ENCODE measurements at places on chromosomes 2 and 18.

- no peak for DNase-seq
Measured at GRCh38 chr18:8701546-8702118, 3.7 kb upstream of the MTCL1 start.

DNA sequence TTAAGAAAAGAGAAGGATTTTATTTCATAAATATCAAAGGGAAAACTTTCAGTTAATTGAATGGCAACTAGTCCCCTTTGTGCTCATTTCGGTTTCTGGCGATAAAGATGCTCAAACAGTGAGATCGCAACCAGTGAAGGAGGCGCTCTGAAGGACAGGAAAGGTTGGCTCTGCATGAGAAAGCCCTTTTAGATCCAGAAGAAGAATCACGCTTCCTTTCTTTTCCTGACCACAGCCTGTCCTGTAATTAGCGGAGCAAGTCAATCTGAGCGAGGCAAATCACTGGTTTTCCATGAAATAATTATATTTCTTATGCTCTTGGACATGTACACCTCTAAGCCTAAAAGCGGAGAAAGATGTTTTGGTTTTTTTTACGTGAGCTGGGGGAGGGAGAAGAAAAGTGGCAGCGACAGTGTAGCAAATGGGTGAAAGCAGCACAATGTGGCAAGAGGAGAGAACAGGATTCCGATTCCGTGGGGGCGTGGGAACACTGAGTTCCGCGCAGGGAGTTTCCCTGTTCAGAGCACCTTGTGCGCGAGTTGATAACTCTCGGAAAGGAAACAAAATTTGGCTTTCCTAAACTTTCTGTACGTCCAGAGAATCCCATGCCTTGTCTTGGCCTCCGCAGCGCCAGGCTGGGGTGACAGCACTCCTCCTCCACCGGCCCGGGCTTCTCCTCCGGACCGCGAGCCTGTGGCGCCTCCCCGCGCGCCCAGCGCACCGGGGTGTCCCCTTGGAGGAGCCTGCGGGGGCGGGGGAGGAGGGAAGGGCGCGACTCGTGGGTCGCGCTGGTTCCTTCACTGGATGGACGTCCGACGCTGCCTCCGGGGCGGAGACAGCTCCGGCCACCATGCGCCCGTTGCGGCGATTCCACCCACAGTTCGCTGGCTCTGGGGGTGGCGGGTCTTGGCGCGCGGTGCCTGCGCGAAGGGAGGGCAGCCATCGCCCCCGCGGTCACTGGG, 620 bp upstream of the SLC9A2 start:
- no peak for DNase-seq

DNA sequence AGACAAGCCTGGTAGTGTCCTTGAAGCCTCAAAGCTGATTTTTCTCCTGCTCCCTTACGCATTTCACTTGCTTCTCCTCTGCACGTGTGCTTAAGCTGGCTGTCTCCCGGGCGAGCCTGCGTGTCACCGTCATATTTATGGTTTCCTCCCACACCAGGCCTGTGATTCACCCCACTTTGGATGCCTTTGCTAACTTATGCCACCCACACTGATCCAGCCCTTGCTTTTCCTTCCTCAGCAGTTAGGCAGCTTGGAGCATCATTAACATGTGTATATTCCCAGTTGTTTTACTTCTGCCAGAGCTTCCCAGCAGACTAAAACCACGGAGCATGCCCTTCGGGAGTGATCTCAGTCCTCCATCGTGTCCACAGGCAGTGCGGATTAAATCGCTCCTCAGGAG, 2.2 kb downstream of the ST3GAL5 start:
- DNase-seq = no peak

- no peak for DNase-seq
Measured at GRCh38 chr2:208012449-208012848, 12.9 kb downstream of the PLEKHM3 start.

DNA sequence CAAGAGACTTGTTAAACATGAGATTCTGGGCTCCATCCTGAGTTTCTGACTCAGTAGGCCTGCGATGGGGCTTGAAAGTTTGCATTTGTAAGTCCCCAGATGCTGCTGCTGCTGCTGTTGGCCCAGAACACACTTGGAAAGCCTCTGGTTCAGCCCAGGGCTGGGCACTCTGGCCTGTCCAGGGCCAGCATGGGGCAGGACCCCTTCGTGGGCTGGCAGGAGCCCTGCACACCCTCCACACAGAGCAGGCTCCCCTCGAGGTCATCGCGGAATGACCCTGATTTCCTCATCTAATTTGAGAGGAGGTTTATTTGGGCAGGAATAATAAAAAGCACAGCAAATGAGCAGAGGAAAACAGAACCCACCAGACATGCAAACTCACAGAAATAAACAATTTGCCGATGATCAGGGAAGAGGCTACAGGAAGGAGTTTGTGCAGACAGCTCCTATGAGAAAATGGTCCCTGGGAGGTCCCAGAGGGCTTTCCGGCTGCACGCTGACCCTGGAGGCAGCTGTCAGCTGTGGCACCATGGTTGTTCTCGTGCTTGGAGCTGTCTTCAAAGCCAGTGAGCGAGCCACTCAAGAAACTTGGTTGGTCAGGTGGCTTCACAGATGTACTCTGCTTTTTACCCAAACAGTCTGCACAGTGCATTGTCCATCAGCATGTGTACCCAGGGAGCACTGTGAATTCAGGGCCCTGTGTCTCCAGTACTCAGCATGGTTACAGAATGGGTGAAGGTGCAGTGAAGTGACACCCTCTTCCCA, 119.3 kb downstream of the GLI2 start:
- no peak for DNase-seq

DNA sequence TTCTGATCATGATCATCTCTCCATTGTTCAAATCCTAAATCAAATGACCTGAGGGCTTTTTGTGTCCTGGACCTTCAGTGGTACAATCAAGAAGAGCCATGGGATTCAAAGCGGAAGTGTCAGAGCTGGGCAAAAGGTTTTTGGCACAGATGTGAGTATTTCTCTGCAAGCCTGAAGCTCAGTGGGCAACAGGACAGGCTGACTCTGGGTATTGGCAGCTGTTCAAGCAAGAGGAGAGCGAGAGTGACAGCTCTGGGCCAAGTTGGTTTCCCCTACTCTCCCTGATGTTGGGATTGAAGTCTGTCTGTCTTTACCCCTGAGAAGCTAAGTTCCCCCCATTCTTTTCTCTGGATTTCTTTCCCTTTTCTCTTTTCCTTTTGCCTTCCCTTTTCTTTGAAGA, 33.3 kb downstream of the DSEL start:
- no peak for DNase-seq

GRCh38 chr2:171317492-171318125, 116.2 kb downstream of the METTL8 start:
- no peak for DNase-seq

GRCh38 chr2:143148011-143148410, 18.8 kb downstream of the ARHGAP15 start:
- no peak for DNase-seq

DNA sequence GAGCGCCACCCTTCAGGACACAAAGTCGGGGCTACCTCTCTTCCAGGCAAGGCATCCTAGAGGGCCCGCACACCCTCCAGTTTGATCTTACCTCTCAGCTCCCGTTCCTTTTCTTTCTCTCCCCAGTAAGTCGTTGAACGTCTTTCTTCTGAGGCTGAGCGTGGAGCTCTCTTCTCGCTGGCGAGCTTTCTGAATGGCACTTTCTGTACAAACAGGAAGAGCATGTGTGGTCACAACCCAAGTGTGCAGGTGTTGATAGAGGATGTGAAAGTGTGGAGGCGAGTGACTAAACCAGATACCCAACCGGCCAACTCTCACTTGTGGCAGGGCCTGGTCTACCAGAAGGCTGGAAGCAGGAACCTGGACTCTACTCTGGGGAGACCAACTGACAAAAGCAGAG, at the start of gene AFF3:
Gene AFF3 (minus strand): TSS at position 198 of the 400 bp plus-strand sequence. CDS start 38,136 bp downstream, outside the sequence.
- no peak for DNase-seq

GRCh38 chr2:203347375-203347774, 19.2 kb downstream of the ABI2 start:
- no peak for DNase-seq

- no peak for DNase-seq
Measured at GRCh38 chr2:6770006-6770405, 95.7 kb downstream of the CMPK2 start.

- no peak for DNase-seq
Measured at GRCh38 chr18:34223164-34223892, 1.4 kb downstream of the NOL4 start.

DNA sequence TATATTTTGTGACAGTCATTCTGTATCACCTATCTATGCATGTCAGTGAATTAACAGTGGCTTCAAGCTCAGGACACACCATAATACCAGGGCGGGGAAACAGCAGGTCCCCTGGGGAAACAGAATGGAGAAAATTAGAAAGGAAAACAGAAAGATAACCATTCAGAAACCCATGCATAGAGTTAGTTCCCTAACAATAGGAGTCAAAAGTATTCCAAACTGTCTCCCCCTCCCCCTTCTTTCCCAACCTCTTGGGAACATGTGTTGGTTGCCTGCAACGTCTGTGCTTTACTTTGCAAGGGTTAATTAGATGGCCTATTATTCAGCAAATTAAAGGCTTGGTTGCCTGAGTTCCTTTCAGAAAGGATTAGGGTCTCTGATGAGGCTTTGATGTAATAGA, 176.4 kb downstream of the MYO3B start:
- DNase-seq = no peak

- no peak for DNase-seq
Measured at GRCh38 chr2:33116799-33117198, 170.0 kb downstream of the LTBP1 start.

- DNase-seq = no peak
Measured at GRCh38 chr2:225543626-225544025, 144.1 kb downstream of the NYAP2 start.

DNA sequence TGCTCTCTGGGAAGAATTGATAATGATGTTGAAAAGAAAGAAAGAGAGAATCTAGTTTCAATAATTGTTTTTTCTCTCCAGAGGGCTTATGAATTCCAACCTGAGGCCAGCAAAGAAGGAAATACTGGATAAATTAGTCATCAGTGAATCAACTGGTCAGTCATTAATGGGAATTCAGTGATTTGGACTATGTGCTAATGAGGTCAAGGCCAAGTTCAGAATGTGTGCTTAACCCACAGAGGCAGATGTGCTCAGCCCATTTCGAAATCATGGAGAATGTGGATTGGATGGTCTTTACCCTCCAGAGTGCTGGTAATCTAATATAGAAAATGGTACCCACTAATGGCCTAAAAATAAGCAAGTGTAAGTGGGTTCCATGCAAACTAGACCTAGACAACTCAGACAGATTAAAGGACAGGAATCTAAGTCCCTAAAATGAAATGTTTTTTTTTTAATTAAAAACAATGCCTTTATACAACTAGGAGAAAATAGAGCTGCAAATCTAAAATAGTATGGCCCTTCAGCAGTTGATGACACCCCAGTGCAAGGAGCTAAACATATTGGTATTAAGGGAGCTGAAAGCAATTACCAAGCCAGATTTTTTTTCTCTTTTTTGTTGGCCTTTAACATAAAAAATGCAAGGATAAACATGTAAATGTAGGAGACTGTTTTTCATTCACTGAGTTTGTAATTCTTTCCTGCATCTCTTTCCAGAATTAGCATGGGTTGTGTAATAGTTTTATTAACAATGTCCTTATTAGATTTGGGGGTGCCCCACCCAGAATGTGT, 296.9 kb downstream of the SATB2 start:
- no peak for DNase-seq

GRCh38 chr2:84548303-84548702, 32.0 kb downstream of the DNAH6 start:
- no peak for DNase-seq

DNA sequence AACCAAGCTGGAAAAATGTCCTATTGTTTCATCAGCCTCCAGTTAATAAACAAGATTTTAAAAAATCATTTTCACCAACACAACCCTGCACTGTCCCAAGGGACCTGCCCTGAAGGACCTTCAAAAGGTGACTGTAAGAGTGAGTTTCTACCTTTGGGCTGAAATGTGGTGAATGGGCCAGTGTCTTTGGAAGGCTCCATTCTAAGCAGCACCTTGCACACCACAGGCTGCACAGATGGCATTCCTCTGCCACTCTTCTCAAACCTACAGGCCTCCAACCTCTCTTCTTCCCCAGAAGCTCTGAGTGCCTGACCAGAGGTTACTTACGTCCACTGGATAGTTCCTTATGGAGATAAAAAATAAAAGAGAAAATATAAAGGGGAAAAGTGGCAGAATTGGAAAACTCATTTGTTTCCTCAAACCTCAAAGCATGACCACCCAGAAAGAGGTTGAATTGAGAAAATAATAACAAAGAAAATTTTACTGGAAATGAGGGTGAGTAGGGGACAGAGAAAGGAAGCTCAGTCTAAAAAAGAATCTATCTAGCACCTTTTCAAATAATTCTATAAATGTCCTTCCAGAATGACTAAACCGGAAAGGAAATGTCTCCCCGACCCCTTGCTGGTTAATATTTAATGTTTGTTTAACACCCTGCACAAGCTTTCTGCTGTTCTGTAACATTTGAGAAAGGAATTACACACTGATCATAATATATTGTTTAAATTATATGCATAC, 175.7 kb downstream of the METTL4 start:
- DNase-seq = no peak

DNA sequence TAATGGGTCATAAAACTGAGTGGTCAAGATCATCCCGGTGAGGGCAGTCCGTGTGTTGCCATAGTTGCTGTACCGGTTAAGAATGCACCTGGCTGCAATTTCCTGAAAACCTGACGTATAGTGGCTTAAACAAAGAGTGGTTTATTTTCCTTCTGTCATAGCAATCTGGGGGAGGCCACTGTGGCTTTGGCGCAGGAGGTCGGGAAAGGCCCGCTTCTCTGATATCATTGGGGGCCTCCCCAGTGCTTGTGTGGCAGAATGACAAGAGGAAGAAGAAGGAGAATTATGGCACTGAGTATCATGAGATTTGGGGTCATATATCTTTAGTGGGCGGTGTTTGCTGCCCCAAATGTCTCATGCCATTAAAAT, 4.4 kb downstream of the C2orf92 start:
- DNase-seq = peak; percentile 43

GRCh38 chr2:166256896-166257295, 118.8 kb downstream of the SCN9A start:
- DNase-seq = no peak

DNA sequence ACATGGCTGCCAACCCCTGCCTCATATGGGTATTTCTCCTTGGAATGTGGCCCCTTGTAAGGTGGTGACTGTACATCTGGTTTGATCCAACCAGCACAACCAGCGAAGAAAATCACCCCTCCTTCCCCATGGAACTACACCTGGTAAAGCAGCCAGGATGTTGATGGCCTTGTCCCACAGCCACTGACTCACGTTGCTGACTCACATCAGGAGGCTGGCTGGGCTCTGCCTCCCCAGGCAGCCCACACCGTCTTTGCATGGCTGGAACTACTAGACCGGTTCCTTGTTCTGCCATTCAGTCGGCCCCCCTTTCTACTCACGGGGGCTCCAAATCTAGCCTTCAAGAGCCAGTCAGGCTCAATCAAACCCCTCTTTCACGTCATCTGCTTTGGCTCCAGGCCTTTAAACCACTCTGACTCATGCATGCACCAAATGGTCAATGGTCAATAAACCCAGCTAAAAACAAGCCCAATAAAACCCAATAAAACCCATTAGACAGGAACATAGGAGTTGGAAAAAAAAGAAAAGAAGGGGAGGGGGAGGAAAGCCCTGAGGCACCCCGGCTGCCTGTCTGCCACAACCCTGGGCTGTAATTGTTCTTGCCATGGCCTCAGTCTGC, 114.8 kb downstream of the PLB1 start:
- DNase-seq = no peak

- DNase-seq = no peak
Measured at GRCh38 chr18:58144671-58145285, 100.8 kb downstream of the NEDD4L start.

Data from left kidney (tissue), 8 donors.